ENCODE measurements at places on chromosomes 7 and 10.
A peak's percentile ranks its signal among the peaks of the same experiment; 100 is the strongest.

DNA sequence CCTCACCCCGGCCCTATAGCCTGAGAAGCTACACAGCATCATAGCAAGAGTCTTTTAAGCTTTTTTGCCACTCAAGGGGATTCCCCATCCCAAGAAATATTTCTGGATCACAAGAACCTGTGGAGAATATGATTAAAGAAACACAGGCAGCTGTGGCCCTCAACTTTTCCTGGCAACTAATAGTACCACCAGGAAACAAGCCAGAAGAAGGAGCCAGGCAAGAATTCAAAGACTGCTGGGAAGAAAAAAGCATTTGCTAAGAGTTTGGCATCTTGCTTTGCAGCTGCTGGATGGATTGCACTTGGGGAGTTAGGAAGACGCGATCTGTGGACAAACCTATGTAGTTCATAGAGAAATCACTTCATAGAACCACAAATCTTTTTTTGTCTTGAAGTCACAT lies 437.8 kb downstream of the PLXDC2 start:
- DNase-seq, result no peak

DNA sequence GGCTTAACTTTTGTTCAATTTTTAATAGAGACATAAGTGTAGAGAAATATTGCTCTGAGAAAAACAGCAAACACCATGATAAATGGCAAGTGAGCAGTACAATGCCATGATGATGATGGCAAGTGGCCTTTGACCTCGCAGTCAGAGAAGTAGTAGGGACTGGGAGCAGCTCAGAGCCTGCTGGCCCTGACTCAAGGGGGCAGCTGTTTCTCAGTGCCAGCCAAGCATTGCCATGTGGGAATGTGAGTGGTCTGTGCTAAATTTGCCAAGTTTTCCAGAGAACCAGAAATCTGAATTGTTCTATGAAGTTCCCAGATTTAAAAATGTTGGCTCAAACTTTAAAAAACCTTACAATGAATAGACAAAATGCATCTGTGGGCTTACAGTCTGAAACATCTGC lies 187.9 kb downstream of the BICC1 start:
- DNase-seq, result no peak

DNA sequence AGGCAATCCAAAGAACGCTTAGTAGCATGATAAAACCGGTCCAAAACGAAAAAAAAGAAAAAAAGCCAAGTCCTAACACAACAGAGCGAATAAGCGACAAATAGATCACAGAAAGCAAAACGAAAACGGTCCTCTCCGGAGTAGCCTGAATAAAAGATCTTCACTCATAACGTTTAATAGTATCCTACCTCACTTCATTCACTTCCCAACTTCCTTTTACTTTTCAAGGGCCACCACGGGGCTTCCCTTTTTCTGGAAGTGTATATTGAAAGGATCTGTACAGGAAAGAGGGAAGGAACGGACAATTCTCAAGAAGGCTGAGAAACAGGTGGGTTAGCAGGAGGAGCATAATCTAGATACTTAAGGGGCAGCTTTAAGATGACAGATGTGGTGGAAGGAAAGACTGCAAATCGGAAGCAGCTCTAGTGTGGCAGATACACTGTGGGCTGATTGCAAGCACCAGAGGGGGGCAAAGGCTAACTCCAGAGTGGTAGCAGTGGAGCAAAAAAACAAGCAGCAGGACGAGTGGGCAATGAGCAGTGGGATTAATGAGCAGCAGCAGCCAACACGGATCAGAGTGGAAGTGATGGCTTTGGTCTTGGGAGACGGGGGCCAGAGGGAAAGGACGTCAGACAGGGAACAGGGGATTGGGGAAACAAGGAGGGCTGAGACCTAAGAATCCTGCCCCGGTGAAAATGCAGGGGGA lies 866 bp downstream of the CNOT4 start:
- peak; percentile 63 for DNase-seq

- peak; percentile 90 for DNase-seq
These were observed 5.0 kb downstream of the NUP205 start for GRCh38 chr7:135562720-135563119.

DNA sequence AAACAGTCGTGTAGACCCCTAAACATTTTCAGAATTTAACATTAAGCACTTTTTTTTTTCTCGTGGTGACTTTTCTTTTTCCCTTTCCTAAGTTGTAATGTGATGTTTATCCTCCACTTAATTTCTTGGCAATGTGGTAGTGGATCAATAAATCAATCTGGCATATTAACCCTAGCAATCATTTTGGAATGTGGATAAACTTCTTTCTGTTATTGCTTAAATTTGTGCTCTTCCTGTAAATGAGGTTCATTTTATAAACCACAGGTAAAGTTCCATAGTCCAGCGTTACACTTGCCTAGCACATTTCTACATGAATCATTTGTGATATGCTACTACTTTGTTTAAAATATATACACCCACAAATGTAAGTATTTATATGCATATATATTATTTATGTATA lies 247.4 kb upstream of the ETV1 start:
- no peak for DNase-seq

GRCh38 chr7:96075510-96076349 lies 246.2 kb downstream of the SLC25A13 start:
- peak; percentile 98 for DNase-seq

GRCh38 chr7:25854059-25854458 lies 297.9 kb upstream of the NFE2L3 start:
- DNase-seq, result no peak

GRCh38 chr10:96513698-96514561 lies at the start of gene TLL2:
TSS of gene TLL2 (minus strand) at chr10:96513926. CDS start at chr10:96513685, 241 bp downstream.
- peak; percentile 98 for DNase-seq

DNA sequence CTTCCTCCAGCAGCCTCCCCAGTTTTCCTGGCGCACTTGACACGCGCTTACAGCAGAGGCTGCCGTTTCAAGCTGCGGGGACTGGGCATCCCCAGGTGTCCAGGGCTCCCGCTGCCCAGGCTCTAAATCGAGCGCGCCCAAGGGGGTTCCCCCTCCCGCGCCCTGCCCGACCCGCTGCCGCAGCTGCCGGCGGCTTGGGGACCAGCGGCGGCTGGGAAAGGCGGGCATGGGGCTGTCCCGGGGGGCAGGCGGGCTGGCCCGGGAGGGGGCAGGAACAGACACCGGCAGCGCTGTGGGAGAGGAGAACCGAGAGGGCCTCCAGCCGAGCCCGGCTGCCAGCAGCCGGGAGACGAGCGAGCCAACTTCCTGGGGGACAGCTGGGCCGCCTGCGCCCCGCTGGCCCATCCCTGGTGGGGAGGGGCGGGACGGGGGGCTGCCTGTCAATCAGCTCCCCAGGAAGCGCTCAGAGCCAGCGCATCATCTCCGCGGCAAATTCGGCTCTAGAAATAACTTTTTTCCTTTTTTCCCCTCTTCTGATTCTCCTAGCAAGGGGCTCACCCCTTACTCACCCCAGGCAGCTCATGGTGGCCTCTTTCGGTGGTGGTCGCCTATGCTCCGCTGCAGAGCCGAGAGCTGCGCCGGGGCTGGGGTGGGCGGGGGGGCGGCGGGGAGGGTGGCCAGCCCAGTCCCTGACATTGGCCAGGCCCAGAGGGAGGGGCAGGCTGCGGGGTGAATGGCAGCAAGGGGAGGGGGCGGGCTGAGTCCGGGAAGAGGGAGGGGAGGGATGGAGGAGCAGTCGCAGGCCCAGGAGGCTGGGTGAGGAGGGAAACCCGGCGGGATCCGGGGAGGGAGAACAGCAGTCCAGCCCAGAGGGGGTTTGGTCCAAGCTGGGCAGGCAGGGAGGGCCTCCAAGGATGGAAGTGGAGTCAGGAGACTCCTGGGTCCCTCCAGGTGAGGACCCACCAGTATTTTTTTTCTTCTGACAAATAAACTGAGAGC lies 14.7 kb downstream of the GRID2IP start:
- DNase-seq, result peak; percentile 93

DNA sequence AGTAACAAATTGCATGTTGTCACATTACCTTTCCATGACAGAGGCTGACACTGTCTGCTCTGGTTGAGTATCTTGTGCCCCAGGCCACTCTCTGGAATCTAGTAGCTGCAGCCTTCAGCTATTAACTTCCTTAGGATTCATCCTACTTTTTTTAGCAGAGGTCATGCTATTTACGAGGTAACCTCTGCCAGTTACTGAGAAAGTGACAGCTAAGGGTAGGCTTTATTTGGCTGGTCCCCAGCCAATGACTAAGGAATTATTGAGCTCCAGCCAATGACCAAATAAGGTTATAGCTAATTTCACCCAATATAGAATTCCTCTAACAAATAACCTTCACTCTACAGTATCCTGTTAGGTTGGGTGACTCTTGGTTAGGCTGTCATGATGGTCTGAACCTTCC lies 1361.7 kb downstream of the XPNPEP1 start:
- DNase-seq, result peak; percentile 71

DNA sequence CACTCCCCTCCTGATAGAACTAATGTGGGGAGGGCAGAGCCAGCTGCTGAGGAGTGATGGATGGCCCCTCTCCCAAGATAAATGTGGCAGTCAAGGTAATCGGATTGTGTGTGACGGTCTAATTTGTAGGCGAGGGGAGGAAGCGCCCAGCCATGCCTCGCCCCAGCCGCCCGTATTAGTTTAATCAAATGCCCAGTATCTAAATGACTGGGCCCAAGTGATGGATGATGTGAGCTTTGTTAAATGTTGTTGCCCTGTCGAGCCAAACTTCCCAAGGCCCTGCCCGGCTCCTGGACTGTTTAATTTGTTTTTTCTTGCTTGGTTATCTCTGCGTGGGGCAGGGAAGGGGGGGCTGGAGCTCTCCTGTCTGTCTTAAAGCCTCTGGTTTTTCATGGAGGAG lies 88.4 kb upstream of the PPIF start:
- DNase-seq, result no peak

- DNase-seq, result no peak
These were observed 35.2 kb downstream of the USP6NL start for GRCh38 chr10:11576092-11576809.

- DNase-seq, result no peak
These were observed 89.8 kb upstream of the ANK3 start for GRCh38 chr10:60479305-60480020.

- no peak for DNase-seq
These were observed 18.0 kb upstream of the FGL2 start for GRCh38 chr7:77217474-77218185.

DNA sequence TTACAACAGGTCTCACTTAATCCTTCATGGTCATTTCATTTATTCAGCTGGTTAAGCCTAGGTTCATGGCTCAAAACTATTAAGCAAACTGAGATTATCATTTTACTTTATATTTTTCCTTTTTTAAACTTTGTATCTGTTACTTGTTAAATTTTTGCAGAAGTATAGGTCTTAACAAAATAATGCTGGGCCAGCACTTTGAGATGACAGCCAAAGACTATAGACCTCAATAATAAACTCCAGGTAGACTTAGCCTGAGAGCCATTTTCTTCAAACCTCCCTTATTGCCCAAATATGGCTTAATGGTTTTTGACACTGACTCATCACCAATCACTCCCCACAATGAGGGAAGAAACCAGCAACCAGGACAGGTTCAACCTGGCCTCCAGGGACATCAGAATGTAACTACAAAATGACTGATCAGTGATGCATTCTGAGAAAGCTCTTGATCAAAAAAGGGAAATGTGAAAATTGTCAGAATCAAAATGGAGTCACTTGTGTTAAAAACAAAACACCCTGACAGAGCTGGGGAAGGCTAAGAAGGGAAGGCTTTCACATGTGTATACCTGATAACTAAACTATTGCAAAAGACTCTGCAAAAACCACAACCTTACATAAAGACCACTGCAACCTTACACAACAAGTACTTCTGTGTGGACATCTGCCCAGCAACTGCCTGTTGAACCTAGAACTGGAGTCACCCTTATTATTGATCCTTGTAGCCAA lies 2.1 kb upstream of the CCDC126 start:
- DNase-seq, result peak; percentile 60

DNA sequence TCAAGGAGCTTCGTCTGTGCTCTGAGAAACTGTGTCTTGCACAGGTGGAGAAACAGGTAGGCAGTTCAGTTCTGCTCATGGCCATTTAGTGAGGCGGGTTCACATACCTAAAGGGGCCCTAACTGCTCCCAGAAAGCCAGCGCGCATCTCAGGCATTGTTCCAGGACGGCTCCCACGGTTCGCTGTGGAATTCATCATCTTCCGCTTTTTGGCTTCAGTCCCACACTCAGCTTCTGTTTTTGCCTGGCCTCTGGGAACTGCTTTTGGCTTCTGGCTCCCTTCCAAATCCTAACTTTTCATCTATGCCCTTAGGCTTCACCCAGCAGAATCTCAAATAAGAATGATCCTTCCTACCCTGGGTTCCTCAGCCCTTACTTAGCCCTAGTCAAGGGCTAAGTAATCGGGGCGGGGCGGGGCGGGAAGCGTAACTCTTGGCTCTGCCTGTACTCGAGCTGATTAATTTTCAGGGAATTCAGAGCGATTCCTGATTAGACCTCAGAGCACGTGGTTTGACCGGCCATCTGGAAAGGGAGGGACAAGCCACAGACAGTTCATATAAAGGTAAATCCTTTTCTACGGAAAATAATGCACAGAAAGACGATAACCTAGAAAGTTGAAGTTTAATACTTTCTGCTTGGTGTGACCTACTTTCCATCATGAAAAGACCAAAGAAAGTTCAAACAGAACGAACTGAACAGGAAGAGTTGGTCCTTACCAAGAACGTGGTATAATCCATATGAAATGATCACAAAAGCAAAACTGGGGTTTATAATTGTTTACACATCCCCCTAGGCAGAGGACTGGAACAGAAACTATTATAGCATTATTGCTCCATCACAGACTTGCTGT lies 105.7 kb downstream of the ST8SIA6 start:
- peak; percentile 69 for DNase-seq

- no peak for DNase-seq
These were observed 112.5 kb downstream of the EPC1 start for GRCh38 chr10:32234471-32234870.

- DNase-seq, result peak; percentile 27
These were observed 78.3 kb downstream of the SLC25A40 start for GRCh38 chr7:87797798-87798403.

DNA sequence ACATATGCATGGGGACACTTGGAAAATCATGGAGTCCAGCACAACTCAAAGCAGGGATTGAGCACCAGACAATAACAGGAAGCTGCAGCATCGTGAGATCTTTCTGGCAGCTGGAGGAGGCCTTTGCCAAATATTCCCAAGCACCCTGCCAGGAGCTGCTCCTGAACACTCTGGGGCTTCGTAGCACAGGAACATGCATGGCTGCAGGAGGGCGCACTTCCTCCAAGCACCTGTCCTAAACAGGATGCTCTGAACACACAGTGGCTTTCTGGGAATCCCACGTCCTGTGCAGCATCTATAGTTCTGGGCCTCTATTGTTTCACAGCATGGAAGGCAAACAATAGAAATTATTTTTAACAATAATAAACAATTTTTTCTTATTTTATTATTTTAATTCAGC lies 4.1 kb downstream of the ABLIM1 start:
- no peak for DNase-seq

GRCh38 chr7:129055294-129055816 lies 444 bp upstream of the TNPO3 start:
- no peak for DNase-seq

DNA sequence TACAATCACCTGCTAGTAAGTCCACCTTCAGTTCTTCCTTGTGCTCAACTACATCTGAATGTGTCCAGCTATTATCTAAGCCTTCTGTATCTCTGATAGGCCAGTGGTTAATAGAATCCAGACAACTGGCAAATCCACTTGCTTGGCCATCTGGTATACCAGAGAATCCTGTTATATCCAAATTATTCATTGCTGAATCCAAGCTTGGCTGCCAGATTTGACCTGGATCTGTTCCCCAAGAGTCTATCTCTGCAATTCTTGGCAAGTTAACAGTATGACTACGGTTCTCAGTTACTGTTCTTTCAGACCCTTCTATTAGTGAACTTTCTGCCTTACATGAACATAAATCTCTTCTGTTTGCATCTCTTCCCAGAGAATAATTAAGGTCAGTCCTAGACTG lies 154.6 kb upstream of the TARP start:
- no peak for DNase-seq
